Mucosa of descending colon (tissue), 3 donors: ENCODE measurements at places on chromosomes 6 and 20.

GRCh38 chr20:44736170-44737021, 9.3 kb upstream of the KCNK15 start:
- DNase-seq, result no peak

DNA sequence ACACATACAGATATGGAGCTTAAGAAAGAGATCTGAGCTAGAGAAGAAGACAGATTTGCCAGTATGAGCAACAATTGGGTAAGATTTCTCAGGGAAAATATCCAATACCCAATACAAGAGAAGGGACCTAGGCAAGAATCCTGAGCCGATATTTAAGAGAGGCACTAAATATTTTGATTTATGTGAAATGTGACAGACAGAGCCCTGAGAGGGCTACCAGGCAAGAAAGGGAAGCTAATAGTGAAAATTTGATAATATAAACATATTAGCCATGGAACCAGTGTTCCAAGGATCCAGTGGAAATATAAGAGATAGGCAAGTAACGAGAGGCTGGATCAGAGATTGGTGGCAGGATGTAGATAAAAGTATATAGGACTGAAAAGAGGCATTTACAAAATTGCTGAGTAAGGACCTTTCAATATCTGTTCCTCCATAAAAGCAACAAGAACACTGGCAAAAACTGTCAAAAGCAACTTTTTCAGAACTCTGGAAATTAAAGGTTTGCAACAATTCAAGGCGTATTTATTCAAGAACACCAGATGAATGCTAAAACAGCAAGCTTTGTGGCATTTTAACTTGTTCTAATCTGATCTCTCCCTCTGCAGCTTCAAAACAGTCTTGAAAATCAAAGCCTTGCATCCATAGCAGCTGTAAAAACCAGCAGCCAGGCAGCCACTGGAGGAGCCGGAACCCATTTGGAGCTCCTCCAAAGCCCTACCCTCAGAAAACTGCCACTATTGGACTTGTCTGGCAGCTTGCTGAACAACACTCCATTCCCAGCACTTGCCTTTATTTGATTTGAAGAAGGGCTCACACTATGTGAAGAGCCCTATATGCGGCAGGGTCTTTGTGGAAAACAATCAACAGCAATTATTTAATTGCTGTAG, 58.8 kb downstream of the REV3L start:
- DNase-seq, result peak; percentile 63

GRCh38 chr6:70753870-70754380, 86.2 kb downstream of the SMAP1 start:
- no peak for DNase-seq

DNA sequence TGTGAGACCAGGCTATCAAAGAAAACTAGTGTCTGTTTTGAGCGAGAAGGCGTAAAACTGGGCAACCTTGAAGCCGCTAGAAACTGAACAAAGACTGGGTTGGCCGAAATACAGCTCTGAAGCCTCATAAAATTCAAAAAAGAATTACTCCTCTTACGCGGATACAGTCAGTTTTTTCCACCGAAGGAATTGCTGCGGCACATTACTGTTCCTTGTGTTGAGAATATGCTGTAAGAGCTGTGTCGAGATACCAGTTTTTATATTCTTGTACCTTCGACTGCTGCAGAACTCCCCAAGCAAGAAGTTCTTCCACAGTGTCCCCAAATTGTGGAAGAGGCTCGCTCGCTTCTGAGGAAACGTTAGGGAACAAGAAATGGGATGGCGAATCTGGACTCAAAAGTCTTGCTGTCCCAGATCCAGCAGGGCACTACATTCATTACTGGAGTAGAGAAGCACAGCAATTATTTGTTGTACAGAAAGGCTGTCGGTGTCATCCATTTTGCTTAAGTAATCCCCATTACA, 523 bp upstream of the COX7A2 start:
- no peak for DNase-seq

DNA sequence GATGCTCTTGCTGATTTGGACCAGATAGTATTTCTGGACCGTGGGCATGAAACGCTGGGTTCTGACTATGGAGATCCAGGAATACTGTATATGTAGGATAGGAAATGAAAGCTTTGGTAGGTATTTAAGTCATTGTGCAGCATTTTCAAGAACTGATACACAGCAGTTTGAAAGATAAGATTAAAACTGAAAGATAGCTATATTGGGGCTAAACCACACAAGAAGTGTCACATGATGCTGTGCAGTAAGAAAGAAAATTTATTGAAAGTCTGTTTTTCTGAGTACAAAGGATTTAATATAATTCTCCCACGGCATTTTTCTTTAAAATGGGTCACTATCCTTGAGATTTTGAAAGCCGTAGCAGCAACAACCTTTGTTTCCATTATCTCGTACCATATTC, 305 bp downstream of the IL17A start:
- no peak for DNase-seq

DNA sequence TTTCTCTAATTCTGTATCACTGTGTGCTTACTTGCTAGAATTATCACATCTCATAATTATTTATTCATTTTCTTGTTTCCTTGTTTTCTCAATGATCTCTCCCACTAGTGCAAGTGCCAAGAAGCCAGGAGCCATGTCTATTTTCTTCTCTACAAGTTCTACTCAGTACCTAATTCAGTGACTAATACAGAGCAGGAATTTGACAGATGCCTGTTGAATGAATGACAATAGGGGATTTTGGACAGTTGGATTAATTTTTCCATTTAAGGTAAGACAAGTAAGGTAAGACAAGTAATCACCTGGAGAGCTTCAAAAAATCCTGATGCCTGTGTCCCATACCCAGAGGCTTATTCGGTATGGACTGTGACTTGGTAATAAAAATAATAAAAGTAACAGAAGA, 81.0 kb downstream of the EDN1 start:
- no peak for DNase-seq

- no peak for DNase-seq
Observed at GRCh38 chr6:117668736-117669135, 6.5 kb upstream of the NUS1 start.

DNA sequence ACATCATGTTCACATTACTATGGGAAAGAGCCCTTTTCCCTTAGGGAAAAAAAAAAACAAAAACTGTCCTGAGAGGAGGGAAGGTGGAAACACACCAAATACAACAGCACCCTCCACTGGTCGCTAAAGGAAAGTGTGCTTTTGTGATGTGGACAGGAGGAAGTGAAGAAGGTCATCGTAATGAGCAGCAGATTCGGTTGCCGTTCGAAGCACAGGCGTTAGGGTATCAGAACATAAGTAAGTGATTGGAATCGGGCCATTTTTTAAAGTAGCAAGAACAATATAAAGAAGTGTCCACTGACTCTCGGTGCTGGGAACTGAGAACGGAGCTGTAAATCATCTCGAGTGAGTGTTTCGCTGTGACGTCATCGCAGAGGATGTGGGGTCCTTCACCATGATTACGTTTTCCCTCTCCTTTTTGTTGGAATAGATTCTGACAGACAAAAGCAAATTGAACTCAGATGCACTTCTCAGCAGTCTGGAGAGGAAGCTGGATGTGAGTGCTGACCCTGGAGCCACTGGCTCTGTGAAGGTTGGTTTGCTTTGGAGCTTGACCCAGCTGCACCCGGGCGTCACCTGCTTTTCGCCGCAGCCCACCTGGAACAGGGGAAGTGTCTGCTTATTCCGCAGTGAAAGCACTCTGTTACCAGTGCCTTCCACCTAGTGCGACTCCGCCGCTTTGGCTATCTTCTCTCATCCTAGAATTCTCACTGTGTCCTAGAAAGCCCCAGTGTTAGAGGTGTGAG, 203.6 kb upstream of the GMDS start:
- no peak for DNase-seq

DNA sequence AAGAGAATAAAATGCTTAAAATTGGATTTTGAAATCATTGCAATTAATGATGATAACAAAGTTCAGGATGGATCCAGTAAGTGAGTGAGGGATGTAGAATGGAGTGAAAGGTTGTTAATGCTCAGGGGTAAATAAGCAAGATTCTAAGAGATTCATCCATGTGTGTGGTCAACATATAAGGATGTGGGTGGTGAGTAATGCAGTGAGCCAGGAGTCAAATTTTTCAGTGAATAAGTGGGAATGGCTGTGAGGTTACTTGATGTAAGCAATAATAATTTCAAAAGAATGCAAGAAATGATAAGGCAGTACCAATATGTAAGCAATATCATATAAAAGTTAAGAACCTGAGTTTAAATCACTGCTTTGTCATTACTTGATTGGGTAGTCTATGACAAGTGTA, 207.5 kb upstream of the ADGRB3 start:
- no peak for DNase-seq

DNA sequence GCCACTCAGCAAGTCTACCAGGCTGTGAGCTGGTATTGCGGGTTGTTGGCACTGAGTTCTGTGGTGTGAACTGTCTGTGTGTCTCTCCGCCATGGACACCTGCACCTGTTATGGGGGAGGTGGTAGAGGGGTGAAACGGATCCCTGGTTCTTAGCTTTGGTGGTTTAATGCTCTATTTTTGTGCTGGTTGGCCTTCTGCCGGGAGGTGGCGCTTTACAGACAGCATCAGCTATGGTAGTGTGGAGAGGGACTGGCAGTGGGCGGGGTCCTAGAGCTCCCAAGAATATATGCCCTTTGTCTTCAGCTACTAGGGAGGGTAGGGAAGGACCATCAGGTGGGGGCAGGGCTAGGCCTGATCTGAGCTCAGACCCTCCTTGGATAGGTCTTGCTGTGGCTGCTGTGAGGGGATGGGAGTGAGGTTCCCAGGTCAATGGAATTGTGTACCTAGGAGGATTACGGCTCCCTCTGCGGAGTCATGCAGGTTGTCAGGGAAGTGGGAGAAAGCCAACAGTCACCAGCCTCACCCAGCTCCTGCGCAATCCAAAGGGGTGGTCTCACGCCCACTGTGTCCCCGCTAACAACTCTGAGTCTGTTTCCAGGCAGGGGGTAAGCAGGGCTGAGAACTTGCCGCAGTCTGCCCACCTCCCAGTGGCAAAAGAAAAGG, 154.3 kb downstream of the CCDC170 start:
- no peak for DNase-seq

- DNase-seq, result no peak
Observed at GRCh38 chr20:62439218-62439617, 11.9 kb upstream of the RBBP8NL start.

DNA sequence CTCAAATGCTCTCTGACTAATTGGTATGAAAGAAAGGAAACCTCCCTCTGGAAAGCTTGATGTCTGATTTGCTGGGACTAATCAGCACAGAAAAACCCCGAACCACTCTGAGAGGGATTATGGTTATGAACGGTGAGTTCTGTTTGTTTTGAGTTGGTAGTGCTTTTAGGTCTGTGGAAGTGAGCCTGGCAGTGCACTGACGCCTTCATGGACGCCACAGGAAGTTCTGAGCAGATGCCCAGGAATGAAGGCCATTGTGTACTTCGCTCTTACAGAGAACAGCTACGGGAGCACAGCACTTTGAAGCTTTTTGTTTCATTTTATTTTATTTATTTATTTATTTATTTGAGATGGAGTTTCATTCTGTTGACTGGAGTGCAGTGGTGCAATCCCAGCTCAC, 754.1 kb downstream of the QKI start:
- DNase-seq, result no peak

- DNase-seq, result no peak
Observed at GRCh38 chr6:52834481-52834880, 6.1 kb downstream of the GSTA5 start.

- no peak for DNase-seq
Observed at GRCh38 chr6:38973178-38974057, 75.2 kb upstream of the GLP1R start.

DNA sequence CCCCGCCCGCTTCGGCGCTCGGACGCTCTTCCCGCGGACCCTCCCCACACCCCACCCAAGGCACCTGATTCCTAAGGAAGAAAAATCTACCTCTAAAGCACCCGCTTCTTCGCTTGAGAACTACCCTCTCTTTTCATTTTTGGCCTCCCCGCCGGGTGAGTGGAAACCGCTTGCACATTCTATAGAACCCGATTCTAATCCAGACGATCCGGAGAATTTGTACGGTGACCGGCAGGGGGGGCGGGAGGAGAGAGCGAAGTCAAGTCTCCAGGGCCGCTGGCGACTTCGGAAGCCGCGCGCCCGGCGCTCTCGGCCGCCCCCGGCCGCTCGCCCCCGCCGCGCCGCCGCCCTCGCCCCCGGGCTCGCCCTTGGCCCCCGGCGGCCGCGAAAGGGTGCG, at the start of gene RBM24:
TSS of gene RBM24 (plus strand) at position 262 of the 397 bp plus-strand sequence. CDS start 221 bp downstream, outside the sequence.
- DNase-seq, result peak; percentile 82

DNA sequence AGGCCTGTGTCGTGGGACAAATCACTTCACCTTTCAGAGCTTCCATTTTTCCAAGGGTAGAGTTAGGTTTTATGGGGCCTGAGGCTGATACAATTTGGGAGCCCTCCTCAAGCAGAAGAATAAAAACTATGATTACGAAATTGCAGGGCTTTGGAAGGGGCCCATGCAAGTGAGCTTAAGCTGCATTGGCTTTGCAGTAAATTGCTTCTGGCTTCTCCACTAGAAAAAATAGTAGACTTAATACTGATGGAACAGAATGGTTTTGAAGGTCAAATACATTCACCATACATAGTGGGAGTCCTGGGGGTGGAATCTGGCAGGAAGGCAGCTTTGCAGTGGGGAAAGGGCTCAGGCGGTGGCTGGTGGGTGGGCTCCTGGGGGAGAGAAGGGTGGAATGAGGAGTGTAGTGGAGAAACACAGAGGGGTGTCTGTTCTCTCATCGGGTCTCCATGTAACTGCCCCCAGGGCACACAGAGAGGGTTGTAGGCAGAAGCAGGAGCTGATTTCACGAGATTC, 55.9 kb upstream of the RNF24 start:
- DNase-seq, result no peak

DNA sequence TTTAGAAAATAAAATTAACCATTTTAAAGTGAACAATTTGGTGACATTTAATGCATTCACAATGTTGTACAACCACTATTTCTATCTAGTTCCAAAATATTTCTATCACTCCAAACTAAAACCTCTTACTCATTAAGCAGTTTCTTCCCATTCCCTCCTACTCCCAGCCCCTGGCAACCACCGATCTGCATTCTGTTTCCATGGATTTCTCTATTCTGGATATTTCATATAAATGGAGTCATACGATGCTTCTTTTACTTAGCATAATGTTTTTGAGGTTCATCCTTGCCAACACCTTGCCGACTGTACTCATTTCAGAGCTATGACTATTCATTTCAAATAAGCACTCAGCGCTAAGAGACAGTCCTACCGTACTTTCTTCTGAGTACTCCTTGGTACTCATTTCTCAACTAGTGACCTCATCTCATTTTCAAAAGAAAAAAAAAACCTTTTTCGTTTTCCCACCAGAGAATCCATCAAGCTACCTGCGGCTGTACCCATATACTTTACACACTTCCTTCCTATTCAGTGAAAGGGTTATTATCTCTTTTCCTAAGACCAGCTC, 259.2 kb downstream of the UTRN start:
- no peak for DNase-seq

- DNase-seq, result no peak
Observed at GRCh38 chr20:44412402-44413144, 57.1 kb downstream of the HNF4A start.

GRCh38 chr6:20402342-20403069, 827 bp downstream of the E2F3 start:
- peak; percentile 78 for DNase-seq

DNA sequence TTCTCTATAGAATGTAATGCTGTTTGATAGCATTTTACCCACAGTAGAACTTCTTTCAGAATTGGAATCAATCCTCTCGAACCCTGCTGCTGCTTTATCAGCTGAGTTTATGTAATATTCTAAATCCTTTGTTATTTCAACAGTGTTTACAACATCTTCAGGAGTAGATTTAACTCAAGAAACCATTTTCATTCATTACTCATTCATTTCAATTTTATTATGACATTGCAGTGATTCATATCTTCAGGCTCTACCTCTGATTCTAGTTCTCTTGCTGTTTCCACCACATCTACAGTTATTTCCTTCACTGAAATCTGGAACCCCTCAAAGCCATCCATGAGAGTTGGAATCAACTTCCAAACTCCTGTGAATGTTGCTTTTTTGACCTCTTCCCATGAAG, 93.7 kb downstream of the ZFAND3 start:
- no peak for DNase-seq

- no peak for DNase-seq
Observed at GRCh38 chr6:12827921-12828320, 111.4 kb downstream of the PHACTR1 start.
